ENCODE measurements at places on chromosomes 13 and 19.

DNA sequence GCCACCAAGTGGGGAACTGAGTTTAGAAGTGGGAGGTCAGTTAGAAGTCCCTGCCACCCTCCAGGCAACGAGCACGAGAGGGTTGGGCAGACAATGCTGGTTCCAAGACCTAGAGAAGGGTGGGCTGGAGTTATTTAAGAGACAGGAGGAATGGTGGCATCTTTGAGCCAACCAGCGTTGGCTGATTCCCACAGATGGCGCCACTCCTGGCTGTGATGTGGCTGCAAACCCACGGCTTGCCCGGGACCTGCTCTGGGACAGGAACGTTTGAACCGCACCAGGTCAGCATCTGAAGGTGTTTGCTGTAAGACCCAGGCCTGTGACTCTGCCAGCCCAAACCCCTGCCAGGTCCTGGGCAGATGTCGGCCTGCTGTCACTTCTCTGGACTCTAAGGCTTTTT lies 42.8 kb downstream of the BICRA start:
- no peak for DNase-seq

DNA sequence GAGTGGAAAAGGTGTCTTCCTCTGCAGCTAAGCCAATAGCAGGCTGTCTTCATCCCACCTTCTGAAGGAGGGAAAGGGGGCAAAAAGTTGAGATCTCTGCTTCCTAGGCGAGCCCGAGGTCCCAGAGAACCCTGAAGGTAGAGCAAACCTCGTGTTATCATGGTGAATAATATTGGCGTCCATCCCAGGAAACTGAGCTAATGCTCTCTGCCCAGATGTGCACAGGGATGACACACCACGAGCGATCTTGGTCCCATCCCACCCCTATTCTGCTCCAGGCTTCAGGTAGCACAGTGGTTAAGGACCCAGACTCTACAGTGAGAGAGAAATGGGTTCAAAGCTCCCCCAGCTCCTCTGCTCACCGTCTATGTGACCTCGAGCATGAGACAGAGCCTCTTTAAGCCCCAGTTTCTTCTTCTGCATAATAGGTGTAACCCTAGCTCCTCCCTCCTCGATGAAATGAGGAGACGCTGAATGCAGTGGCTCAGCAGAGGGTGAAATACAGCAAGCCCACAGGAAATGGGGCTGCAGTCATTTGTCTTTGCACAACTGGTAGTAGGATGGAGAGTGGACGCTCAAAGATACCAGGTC lies 9.9 kb upstream of the CEACAM20 start:
- DNase-seq: no peak

DNA sequence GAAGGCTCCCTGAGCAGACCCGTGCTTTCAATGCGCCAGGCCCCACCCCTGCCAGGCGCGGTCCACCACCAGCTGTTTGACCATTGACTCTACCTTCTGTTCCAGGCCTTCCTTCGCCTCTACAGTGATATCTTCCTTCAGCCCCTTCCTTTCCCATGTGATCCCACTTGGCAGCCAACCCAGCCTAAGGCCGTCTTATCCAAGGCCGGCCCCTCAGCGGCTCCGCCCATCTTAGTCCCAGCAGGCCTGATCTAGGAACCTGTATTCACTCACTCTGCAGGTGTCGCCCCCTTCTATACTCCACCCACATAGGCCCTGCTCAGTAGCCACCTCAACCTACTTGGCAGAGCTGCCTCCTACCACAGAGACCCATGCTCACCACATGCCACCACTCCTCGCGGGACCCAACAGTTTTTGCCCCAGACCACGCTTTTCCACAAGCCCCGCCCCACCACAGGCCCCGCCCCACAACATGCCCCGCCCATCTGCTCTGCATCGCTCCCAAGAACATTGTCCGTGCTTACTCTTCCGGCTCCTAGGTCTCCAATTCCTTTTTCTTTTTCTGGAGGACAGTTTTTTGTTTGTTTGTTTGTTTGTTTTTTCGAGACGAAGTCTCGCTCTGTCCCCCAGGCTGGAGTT lies 2.9 kb downstream of the RASIP1 start:
- no peak for DNase-seq

GRCh38 chr19:5774921-5775320 lies 9.6 kb downstream of the PRR22 start:
- DNase-seq: no peak

DNA sequence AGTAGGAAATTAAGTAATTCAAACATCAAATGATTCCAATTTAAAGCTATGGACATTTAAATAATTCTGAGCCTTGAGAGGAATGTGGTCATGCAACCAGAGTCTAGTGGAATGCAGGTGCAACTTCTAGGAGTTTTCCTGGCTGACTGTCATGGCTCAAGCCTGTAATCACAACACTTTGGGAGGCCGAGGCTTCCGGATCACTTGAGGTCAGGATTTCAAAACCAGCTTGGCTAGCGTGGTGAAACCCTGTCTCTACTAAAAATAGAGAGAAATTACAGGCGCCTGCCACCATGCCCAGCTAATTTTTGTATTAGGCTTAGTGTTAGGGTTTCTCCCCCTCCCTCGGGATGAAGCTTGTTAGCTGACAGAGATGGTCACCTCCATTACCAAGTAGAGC lies 6.4 kb downstream of the ZNF808 start:
- DNase-seq: no peak

- DNase-seq: no peak
Measured at GRCh38 chr19:29665826-29666577, 741 bp downstream of the PLEKHF1 start.

- DNase-seq: peak; percentile 5
Measured at GRCh38 chr13:109869312-109870237, 83.2 kb upstream of the IRS2 start.

DNA sequence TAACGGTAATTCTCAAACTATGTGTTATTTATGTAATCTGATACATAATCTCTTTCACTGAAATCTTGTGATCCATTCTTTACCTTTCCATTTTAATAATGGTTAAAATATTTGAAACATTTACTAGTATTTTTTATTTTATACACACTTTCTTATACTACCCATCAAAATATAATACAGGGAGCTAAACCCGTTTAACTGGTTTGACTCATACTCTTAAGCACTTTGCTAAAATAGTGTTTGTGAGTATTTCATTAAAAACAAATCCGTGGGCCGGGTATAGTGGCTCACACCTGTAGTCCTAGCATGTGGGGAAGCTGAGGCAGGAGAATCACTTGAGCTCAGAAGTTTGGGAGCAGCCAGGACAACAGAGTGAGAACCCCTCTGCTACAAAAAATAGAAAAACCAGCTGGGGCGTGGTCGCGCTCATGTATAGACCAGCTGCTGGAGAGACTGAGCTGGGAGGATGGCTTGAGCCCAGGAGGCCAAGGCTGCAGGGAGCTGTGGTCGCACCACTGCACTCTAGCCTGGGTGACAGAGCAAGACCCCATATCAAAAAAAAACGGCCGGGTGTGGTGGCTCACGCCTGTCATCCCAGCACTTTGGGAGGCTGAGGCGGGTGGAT lies 43.8 kb upstream of the DCUN1D2 start:
- no peak for DNase-seq

GRCh38 chr13:50838701-50839100 lies 4.8 kb downstream of the DLEU7 start:
- no peak for DNase-seq

DNA sequence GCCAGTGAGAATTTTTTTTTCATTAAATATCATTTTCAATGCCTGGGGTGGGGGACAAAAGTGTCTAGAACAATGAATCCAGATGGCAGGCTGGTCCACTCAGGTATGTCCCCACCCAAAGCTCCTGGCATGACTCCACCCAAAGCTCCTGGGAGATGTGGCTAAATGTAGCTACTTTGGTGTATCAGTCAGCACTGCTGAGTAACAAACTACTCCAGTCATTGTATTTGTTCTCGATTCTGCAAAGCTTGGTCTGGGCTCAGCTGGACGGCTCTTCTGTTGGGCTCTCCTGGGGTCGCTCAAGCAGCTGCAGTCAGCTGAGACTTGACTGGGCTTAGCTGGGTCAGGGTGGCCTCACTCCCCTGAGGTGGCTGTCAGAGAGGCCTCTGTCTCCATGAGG lies 48.5 kb downstream of the CELF5 start:
- DNase-seq: no peak

DNA sequence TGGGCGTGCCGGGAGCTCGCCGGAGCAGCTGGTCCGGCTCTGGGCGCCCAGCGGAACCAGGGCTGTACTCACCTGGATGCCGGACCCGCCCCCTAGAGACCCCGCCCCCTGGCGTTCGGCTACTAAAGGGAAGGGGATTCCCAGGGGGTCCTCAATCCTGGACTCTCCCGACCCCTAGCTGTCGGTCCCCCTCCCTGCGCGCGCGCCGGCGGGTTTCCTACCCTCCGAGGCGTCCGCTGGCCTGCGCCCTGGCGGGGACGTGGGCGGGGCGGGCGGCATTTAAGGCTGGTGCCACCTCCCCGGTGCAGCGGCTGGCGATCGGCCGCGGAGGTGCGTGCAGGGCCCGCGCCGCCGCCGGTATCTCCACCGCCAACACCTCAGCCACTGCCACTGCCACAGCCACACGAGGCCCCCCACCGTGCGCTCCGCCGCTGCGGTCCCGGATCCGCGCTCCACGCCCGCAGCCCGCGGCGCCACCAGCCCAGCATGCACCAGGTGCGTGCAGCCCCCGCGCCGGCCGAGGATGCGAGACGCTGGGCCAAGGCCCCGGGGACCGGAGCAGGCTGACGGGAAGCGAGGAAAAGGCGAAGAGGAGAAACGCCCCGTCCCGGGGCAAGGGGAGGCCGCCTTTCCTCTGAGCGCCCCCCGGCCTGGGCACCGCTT lies at the start of gene ATP12A:
ATP12A (plus strand) TSS at position 151 of the 663 bp plus-strand sequence; CDS start at position 487, 336 bp downstream.
- DNase-seq: no peak

GRCh38 chr19:58569191-58569942 lies 3.8 kb downstream of the MZF1 start:
- DNase-seq: no peak

- DNase-seq: no peak
Measured at GRCh38 chr13:74168263-74168675, 34.1 kb upstream of the KLF12 start.

DNA sequence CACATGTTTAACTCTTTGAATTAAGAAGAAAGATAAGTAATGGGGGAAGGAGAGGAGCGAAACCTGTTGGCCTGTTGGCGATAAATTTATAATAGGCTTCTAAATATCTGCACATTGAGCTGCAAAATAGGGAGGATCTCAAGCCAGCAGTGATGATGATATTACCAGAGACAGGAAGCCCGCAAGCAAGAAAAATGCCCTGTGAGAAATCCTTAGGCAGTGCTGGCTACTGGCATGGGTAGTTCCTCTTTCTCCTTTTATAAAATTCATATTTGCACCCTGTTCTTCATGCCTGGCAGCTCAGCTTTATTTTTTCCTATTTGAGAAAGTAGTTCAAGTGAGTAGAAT lies 858 bp upstream of the USP12 start:
- DNase-seq: no peak

- no peak for DNase-seq
Measured at GRCh38 chr13:114230117-114230516, 4.6 kb upstream of the CDC16 start.

GRCh38 chr19:50821622-50822021 lies 2.0 kb downstream of the KLK1 start:
- no peak for DNase-seq

GRCh38 chr13:38366954-38367645 lies 17.4 kb downstream of the UFM1 start:
- no peak for DNase-seq

GRCh38 chr13:30222254-30222653 lies 85.1 kb downstream of the KATNAL1 start:
- DNase-seq: no peak

- DNase-seq: no peak
Measured at GRCh38 chr13:73162912-73163911, 104.4 kb downstream of the KLF5 start.

DNA sequence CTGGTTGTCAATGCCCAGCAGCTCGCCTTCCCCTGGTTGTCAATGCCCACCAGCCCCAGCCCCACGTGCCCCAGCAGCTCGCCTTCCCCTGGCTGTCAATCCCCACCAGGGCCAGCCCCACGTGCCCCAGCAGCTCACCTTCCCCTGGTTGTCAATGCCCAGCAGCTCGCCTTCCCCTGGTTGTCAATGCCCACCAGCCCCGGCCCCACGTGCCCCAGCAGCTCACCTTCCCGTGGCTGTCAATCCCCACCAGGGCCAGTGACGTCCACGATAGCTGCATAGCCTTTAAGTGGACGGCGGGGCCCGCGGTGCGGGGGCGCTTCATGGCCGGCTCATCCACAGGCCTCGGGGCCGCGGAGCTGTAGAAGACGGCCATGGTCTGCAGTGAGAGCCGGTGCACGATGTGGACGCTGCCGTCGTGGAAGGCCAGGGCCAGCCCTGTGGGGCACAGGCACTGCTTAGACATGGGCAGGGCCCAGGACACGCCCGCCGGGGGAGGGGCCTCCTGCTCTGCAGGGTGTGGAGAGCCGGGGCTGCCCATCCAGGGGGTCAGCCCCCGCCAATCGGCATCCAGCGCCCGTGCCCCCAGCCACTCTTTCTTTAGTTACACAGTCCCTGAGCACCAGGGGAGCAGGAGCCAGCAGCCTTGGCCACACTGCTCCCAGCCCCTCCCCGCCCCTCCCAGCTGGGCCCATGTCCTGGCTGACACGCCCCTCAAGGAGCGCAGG lies 13.1 kb downstream of the MED16 start:
- DNase-seq: no peak

- no peak for DNase-seq
Measured at GRCh38 chr13:70964874-70965273, 856.6 kb upstream of the KLHL1 start.

DNA sequence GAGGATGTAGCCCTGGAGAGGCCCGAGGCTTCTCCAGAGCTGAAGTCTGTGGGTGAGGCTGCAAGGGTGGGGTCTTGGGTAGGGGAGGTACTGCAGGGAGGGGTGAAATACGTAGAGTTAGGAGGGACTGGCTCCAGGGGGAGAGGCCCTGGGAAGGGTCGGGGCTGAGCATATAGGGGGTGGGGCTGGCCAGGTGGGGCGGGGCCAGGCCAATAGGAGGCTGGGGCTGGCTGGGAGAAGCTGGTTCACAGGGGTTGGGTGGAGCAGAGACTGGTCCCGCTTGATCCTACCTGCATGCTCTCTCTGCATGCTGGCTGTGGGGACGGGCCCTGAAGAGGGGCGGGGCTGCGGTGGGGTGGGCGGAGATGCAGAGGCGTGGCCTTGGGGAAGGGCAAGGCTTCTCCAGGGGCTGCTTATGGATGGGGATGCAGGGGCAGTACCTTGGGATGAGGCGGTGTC lies 51.9 kb downstream of the CELF5 start:
- DNase-seq: peak; percentile 23

- DNase-seq: no peak
Measured at GRCh38 chr13:34372581-34372980, 554.6 kb downstream of the RFC3 start.

All from activated T-cell treated with anti-CD3 and anti-CD28 coated beads for 24 hours (primary cell).